NCI-H1048 (cell line): ENCODE measurements at places on chromosomes 11 and 22.

- no peak for DNase-seq
Measured at GRCh38 chr22:46673662-46674236, 53.6 kb downstream of the GRAMD4 start.

DNA sequence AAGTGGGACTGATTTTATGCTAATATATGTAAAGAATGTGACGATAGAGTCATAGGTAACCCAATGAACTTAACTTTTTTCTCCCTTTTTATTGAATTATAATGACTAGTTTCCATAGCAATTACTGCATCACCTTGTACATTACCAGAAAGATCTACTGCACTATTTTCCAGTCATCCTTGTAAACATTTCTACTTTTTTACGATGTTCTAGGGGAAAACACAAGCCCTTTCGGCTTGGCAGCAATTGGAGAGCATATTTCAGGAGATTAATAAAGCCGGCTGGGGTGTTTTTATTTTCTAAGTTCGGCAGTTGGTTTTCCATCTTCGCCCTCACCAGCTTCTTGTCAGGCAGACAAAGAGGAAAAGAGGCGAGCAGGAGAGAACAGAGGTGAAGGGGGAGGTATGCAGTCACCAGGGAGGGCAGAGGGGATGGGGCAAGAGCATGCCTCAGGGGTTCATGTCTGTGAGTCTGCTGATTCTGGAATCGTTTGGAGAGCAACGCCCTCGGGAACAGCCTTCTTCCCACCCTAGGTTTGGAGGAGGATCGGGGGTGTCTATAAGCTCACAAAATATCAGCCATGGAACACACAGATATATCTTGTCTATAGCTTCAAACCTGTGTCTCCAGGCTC, 476.4 kb downstream of the MIAT start:
- no peak for DNase-seq

- DNase-seq: no peak
Measured at GRCh38 chr11:85854212-85854556, 999 bp upstream of the CCDC83 start.

DNA sequence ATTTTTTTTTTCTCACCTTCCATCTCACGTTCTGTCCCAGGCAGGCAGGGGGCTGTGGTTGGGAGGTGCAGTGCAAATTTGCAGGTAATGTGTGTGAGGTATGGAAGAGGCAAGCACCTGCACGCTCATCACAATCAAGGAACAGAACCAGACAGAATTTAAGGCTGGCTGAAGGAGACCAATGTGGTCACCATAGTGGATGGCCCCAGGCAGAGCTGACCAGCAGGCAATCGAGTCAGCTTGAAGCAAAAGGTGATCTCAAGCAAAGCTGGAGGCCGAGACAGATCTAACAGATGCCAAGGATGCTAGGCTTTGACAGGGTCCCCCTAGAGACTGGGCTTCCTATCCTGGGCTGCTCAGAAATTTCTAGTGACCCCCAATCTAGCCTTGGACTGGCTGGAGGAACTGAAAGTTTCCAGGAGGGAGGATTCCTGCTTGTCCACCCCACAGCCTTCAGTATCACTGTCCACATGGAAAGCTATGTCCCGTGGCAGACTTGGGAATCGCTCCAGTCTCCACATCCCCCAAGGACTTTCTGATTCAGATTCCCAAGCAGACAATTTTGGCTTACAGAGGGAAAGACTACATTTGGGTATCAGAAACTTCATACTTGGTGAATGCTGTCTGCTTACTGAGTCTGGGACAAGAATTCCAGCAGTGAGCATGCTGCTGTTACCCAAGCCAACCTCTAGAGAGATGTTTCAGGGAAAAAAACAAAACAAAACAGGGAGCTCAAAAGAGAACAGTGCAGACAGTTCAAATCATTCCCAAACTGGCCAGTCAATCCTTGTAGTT, 9.0 kb upstream of the MICAL3 start:
- DNase-seq: no peak

DNA sequence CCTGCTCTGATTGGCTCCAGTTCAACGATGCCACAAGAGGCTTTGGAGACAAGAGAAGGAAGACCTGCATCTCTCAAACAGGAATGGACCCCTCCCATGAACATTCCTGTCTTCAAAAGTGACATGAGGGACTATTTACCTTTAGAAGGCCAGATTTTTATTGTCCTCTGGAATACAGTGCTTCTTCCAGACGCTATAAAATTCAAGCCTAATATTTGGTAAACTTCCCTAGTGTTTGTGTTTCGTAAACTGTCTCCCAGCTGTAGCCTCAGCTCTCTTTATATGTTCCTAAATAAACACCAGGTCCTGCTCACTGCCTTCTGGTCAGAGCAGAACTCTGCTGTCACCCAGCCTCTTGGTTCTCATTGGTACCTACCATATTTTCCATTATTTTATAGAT, 157.8 kb downstream of the CCDC34 start:
- no peak for DNase-seq

DNA sequence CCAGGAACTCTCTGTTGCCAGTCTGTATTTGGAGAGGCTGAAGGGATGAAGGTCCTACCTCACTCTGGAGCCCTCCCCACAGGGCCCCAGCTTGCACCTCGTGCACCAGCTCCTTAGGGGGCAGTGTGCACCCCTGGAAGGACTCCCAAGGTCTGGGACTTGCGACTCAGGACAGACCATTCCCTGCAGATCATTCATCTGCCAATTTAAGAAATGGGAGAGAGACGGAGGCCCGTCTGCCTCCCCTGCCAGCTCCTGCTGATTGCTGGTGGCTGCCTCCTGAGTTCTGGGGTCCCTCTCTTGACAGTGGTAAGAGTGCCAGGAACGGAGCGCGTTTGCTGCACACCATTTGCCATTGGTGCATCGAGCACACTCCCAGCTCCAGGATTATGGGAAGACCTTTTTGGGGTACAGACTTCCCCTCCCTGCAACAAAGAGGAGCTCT, 27.4 kb upstream of the MALAT1 start:
- no peak for DNase-seq

GRCh38 chr11:44878711-44879110, 72.0 kb downstream of the TP53I11 start:
- DNase-seq: no peak

GRCh38 chr11:74731301-74732094, at the start of gene CHRDL2:
TSS of gene CHRDL2 (minus strand) at chr11:74731426. CDS start at chr11:74730888, 538 bp downstream.
- no peak for DNase-seq
